ENCODE measurements at places on chromosomes 5 and 9. TPM values are rescaled to one million over a fixed set of nuclear protein-coding genes. Genes with fewer than 3 reads are reported as not detected.

DNA sequence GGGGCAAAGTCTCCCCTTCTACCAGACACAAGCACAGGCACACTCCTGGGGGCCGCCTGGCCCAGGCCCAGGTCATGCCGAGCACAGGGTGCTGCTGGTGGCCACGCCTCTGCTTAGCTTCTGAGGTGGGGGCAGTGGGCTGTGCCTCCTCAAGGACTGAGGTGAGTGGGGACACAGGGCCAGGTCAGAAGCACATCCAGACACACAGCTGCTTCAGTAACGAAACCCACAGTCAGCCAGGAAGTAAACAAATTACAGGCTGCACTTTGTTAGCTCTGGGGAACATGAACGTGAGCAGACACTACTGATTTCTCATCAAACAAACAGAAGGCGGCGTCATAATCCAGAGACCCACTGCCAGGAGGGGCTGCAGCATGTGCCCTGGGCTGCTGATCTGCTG lies 192.4 kb downstream of the HSPA4 start:
- no peak for DNase-seq

DNA sequence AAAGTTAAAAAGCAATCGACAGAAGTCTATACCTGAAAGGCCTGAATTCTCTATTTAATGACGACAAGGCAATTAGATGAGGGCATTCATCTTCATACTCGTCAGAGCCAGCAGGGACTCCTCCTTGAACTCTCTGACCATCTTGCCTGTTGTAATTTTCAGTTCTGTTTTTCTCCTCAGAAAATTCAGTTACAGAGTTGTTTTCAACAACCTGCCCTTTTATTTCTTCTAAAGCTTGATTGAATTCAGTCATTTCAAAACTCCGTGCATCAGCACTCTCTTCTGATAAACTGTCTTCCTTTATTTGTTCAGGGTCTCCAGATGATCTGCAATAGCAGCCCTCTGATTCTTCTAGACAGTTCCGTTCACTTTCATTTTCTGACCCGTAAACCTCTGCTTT lies 15.6 kb downstream of the RIOK2 start:
- no peak for DNase-seq

GRCh38 chr5:42495914-42496313 lies 72.7 kb downstream of the GHR start:
- no peak for DNase-seq

OTULINL gene
- 17.0 TPM for total RNA-seq

DNA sequence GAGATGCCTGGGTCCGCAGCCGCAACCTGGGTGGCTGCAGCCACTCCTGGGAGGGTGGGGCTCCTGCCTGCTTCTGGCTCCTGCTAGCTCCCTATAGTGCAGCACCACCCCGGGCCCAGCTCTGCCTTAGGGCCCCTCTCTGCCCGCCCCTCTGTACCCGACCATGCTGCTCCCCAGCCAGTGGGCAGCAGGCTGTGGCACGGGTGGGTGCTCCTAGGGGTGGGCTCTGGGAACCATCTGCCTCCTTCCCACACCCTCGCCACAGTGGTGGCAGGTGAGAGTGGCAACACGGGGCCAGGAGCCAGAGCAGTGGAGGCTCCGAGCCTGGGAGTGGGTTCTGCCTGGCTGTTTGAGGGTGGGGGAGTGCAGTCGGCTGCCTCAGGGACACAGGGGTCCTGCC lies 7.8 kb upstream of the MTMR12 start:
- no peak for DNase-seq

DNA sequence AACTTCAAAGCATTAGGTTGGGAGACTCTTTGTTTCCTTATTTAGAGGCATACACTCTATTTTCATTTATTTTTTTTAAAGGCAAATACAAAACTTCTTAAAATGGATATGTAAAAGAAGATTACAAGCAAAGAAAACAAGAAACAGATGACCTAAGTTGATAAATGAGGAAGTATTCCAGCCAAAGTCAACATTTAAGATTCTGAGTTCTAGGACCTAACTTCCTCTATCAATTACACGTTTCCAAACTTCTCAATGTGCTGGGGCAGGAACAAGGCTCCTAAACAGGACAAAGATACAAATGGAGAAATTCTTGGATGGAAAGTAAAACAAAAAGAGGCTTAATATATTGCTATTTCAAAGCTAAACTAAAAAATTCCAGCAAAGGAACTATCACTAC lies 89.5 kb downstream of the TLE1 start:
- DNase-seq = no peak

SHISAL2B gene
- not detected for total RNA-seq

GRCh38 chr9:83204047-83204446 lies 141.1 kb upstream of the RASEF start:
- no peak for DNase-seq

GRCh38 chr9:97311798-97312500 lies 4.5 kb downstream of the CCDC180 start:
- no peak for DNase-seq

GTF2H2 gene
- 32.7 TPM for total RNA-seq

- DNase-seq = no peak
Measured at GRCh38 chr9:123251741-123252140, 16.6 kb downstream of the STRBP start.

DNA sequence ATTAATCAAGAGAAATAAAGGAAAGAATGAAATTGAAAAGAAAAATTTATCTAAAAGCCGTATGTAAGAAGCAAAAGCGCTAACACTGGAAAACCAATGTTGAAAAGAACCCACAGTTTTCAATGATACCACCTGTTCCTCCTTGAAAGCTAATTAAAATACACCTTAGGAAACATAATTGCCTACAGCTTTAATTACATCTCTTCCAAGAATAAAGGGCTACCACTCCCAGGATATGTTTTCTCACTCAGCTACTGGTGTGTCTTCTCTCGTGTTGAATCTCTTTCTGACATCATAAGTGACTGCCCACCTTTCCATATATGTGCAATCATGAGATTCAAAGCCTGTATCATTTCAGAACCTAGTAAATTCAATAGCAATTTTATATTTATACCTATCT lies 880.6 kb upstream of the DMAC1 start:
- no peak for DNase-seq

CNTNAP3B gene
- not detected for total RNA-seq

GRCh38 chr5:176642675-176643490 lies 4.4 kb upstream of the TSPAN17 start:
- DNase-seq = no peak

All from activated T-helper 2 cell treated with anti-CD3 and anti-CD28 coated beads, Interferon-gamma antibody, Interleukin-2, Interleukin-4, amounts not matched to agents 10 μg/mL and 5 μg/mL and 100 μg/mL, durations not matched to agents 14 hours and 24 hours and 36 hours (primary cell).